IPS-NIHi11 (cell line): ENCODE measurements at places on chromosomes 12 and 14.
A peak's percentile ranks its signal among the peaks of the same experiment; 100 is the strongest.

GRCh38 chr12:114916541-114916940, 232.6 kb upstream of the TBX3 start:
- DNase-seq: no peak

DNA sequence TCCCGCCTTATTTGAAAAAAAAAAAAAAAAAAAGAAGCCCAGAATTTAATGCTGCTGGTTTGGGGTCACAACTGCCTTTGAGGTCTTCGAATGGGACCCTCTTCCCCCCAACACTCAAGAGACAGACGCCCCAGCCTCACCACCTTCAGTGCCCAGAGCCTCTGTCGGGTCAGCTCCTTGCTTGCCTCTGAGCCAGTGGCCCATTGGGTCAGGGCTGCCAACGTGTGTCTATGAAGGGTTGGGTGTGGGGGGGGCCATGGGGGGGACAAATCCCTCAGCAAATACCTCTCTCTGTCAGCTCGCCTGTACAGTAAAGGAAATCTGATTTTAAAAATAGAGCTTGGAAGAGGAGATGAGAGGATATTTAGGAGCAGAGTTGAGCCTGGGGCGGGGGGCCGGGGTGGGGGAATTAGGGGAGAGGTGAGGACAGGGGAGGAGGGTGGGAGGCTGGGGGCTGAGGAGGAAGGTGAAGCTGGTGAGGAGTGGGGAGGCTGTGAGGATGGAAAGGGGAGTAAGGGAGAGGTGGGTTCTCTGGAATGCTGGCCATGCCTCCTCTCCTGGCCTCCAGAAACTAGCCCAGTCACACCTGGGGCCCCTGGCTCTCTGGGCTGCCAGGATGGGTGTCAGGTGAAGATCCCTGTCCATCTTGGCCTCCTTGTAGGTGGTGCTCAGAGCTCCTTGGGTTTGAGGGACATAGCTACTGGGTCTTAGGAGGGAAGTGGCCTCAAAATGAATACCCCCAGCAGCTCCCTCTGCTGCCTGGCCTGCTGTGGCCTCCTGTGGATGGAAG, 13.3 kb downstream of the RTL1 start:
- no peak for DNase-seq

DNA sequence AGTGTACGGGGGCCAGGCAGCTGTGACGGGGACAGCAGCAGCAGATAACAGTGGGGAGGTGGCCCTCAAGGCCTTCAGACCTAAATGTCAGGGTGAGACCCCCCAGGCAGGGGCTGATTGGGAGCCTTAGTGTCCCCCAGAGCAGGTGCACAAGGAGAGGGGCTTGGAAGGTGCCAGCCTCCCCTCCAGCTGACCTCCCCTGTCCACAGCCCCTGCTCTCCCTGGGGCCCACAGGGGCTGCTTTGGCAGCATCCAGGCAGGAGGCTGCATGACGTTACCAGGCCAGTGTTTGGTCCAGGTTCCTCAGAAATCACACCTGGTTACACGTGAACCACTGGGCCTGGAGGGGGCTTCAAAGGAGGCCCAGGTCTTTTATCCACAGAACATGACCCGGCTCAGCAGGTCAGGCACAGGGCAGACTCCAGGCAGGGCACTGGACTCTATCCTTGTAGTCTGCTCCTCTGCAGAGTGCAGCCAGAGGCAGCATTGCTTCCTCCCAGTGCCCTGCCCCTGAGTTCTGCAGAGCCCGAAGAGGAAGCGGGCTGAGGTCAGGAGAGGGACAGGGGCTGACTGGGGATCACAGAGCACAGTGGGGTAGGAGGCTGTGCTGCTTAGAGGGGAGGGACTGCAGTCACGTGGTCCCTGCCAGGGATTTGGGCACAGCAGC, 2.6 kb upstream of the TRMT61A start:
- no peak for DNase-seq

DNA sequence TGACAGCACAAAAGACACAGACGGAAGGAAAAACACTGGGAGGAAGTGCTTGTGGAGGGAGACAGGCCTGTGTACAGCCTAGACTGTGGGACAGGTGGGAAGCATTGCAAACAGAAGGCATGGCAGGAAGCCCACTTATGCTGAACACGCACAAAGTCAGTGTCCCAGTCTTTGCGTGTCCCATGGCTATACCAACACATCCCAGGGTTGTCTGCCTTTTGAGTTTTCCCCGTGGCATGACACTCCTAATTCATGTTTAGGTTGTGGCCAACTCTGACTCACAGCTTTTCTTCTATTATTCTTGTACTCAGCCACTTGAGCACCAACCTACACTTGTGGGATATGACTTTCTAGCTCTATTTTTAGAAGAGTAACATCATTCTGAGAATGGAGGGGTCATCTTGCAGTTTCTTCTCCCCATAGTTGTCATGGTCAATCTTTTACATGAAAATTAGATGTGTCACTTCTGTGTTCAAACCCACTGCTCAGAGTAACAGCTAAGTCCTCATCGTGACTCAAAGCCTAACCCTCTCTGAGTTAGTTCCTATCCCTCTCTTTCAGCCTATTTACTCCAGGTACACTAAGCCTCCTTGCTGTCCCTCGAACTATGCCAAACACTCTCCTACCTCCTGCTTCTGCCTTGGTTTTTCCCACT, 27.5 kb upstream of the JPH4 start:
- DNase-seq: no peak

DNA sequence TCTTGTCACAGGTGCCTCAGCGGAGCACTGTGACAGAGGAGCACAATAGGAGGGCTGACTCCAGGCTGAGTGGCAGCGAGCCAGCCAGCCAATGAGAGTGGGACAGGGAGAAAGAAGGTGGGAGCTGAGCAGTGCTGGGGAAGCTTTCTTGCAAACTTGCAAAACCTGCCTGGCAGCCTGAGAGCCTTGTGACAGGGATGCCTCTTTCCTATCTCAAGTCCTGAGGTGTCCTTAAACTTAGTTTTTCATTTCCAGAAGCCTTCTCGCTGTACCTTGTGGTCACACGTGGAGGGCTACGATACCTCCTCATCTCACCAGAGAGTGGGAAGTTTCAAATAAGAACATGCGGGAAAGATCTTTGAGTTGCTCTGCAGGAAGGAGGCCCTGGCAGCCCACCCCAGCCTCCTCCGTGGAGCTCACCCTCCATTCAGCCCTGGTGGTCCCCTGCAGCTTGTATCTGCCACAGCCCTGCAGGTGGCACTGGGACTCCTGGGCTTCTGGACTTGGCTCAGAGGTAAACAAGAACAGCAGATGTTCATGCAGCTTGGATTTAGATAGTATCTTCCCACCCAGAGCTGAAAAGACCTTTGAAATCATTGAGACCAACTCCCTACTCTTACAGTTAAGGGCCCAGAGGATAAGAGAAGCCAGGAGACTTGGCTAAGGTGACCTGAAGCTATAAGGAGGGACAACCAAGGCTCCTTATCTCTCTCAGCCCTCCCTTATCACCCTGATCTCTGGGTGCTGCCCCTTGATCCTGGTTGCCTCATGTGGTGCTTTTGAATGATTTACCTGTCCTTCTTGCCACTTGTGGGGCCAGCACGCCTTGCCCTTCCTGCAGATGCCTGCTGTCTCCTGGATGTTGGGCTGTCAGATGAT, 153.5 kb upstream of the MAX start:
- DNase-seq: peak; percentile 86

GRCh38 chr12:19165451-19165850, 35.9 kb downstream of the PLEKHA5 start:
- no peak for DNase-seq

- DNase-seq: no peak
Measured at GRCh38 chr14:35298351-35298750, 6.2 kb downstream of the PSMA6 start.

DNA sequence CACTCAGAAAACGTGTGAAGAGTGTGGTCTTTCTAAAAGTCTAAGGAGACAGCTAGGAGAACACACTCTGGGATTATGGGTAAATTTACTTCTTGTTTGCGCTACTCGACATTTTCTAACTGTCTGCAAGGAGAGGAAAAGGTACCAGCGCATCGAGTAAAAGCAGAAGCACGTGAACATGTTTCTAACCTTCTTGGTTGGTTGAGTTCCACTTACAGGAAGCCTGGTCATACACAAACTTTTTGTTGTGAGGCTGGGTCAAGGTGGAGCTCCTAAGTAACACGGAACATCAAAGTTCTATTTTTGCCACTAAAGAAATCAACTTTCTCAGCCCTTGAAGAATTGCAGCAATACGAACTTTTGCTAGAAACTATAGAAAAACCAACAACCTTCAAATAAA, 20.0 kb downstream of the ANKLE2 start:
- DNase-seq: no peak

DNA sequence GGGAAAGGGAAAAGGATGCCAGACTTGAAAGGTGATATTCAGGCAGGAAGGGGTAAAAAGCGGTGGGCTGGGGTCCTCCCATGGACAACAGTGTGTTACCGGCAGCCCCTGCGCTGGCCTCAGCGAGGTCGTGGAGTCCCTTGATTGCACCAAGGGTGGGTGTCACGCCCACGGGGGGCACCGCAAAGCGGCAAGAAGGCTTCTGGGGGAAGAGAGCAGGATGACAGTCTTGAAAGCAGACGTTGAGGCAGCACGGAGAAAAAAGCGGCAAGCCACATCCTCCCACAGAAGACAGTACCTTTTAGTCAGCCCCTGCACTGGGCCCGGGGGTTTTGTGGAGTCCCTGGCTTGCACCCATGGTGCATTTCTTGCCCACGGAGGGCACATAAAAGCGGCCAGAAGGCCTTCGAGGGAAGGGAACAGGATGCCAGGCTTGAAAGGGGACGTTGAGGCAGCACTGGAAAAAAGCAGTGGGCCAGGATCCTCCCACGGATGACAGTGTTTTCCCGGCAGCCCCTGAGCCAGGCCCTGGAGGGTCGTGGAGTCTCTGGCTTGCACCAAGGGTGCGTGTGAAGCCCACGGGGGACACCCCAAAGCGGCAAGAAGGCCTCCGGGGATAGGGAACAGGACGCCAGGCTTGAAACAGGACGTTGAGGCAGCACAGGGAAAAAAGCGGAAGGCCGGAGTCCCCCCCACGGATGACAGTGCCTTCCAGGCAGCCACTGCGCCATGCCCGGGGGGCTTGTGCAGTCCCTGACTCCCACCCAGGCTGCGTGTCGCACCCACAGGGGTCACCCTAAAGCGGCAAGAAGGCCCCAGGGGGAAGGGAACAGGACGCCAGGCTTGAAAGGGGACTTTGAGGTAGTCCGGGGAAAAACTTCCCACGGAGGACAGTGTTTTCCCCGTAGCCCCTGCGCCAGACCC, 162.2 kb upstream of the ALG10B start:
- no peak for DNase-seq

DNA sequence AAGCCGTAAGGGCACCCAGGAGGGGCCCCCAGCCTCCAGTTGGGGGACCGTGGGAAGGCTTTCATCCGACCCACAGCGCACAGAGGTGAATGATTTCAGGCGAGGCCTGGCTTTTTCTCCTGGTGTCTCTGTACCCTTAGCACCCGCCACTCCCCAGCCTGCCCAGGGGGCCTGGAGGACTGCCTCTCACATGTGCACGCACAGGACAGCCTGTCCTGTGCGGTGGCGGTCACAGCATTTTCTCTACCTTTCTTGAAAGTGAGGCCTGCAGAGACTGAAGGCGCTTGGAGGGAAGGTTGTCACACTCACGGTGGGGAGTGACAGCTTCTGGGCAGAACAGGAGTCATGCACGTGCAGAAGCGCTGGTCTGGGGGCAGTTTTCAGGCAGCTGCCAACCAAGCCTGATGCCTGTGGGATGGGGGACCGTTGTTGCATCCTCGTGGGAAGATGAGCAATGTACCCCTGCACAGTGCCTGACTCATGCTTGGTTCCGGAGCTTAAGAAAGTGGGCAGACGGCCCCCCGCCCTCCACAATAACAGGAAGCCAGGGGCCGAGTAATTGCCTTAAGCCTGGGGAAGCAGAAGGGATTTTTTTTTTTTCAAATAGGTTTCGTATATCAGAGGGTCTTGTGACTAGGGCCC, 148.1 kb downstream of the TSPAN9 start:
- DNase-seq: no peak

- DNase-seq: no peak
Measured at GRCh38 chr12:116293687-116294453, 16.4 kb upstream of the MED13L start.

- DNase-seq: no peak
Measured at GRCh38 chr12:123942238-123942653, 30.4 kb downstream of the CCDC92 start.

- DNase-seq: no peak
Measured at GRCh38 chr14:101062065-101062450, 158.5 kb upstream of the RTL1 start.

- DNase-seq: peak; percentile 70
Measured at GRCh38 chr12:56084958-56085543, 5.1 kb downstream of the ERBB3 start.

DNA sequence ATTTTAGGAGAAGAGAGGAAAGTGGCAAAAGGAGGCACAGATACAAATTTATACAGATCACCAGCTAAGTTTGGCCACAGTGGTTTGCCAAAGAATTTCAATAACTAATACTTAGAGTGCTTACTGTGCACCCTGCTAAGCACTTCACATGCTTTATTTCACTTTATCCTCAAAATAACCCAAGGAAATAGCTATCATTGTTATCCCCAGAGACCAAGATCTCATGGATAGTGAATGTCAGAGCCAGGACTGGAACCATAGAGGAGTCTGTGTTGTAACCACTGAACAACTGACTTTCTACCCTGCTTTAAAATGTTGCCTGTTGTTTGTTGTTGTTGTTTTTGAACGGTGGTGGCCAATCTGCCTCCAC, 1.3 kb upstream of the TCP11L2 start:
- no peak for DNase-seq

DNA sequence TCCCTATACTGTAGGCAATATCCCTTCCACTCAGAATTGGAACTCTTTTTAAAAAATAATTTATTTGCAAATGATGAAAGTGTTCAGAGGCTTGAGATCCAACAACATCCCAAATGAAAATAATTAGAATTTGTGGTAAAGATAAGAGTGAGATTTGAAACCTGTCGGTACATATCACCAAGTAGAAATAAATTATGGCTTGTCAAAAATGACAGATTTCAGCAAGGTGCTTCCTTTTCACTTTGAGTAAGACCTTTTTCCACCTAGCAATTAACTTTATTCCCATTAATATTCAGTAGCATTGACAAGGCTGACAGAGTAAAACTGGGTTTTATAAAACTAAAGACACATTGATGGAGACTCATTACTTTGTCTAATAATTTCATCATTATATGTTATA, 107.7 kb upstream of the PRKD1 start:
- DNase-seq: no peak

GRCh38 chr14:55711175-55711811, 131.3 kb downstream of the KTN1 start:
- no peak for DNase-seq

- no peak for DNase-seq
Measured at GRCh38 chr12:21675096-21675495, 17.5 kb upstream of the LDHB start.

DNA sequence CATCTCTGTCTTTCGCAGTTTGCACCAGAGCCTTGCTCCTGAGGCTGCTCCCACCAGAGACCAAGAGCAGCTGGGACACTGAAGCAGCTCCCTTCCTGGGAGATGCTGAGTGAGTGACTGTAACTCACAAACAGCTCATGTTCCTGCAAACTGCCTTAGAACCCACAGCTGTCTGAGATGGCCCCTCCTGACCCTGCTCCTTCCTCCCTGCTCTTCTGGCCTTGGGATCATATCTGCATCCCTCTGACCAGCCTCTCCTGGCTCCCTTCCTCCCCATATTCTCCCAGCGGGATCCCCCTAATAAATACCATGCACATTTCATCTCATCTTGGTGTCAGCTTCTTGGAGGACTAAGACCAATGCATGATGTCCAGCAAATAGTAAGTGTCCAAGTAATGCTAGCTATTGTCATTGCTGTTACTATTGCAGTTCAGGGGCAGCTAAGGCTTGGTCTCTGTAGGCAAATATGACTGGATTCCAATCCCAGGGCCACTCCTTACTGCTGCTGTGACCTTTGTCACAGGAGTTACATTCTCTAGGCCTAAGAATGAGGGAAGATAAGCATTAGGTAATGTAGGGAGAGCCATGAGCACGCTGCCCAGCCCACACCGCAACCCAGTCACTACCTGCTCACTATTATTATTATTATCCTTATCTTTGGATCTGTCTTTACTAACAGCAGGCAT, 47.9 kb downstream of the SYNE3 start:
- no peak for DNase-seq
